ENCODE measurements at places on chromosomes 3 and 15. TPM values are rescaled to one million over a fixed set of nuclear protein-coding genes. Genes with fewer than 3 reads are reported as not detected.

DNA sequence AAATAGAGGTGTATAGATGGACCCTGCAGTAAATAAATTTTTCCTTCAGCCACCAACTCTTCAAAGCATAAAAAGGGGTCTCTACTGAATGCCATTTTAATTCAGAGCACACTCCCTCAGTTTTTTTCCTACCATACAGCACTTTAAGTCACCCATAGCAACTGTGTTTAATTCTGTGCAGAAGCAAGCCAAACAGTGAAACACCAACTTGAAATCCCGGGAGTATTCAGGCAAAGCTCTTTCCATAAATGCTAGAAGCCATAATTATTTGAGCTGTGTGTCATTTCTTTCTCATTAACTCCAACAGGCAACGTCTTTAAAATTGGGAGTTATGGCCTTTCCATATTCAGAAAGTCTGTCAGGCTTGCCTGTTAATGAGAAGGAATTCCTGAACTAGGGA lies 562.1 kb downstream of the GRM7 start:
- no peak for DNase-seq

GRCh38 chr15:59105854-59106253 lies 908 bp downstream of the CCNB2 start:
- DNase-seq = no peak

DNA sequence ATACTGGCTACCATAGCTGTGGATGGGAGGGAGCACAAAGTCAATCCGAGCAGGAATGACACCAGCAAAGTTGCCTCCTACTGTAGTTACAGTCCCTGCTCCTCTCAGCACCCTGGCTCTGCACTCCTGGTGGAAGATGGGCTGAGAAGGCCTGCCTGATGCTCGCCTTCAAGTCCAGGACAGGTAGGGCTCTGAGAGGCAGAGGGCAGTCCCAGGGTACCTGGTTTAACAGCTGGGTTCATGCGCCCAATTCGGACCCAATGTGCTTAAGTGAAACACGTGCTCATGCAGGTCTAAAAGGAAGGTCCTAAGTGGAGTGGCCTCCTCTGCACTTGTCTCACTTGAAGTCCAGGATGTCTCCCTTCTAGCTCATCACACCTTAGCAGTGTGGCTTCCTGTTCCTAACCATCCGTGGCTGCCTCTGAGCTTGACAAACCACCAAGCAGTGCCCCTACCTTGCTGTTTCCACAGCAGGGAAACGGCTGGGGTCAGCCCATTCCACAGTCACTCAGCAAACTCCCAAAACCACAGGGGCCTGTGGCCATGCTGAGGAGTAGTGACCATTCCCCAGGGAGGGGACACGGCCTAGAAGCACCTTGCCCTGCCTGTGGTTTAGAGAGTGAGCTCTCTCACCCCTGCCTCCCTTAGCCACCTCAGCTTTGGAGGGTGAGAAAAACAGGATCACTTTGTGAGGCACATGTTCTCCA lies 3.9 kb upstream of the MUSTN1 start:
- DNase-seq = no peak

DNA sequence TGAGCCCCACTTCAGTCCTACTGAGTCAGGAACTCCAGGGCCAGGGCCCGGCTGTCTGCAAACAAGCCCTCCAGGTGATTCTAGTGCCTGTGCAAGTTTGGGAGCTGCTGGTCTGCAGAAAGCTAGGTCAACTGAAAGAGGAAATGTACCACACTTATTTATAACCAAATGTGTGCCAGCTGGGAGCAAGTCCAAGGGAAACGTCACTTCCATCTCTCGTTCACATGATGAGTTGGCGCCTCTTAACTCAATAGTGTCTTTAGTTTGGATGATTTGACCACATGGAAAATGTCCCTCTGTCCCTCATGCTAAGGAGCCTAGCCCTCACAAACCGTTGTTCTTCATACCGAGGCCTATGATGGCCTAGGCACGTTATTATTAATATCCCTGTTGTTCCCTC lies 43.2 kb downstream of the GOLGA8S start:
- no peak for DNase-seq

DNA sequence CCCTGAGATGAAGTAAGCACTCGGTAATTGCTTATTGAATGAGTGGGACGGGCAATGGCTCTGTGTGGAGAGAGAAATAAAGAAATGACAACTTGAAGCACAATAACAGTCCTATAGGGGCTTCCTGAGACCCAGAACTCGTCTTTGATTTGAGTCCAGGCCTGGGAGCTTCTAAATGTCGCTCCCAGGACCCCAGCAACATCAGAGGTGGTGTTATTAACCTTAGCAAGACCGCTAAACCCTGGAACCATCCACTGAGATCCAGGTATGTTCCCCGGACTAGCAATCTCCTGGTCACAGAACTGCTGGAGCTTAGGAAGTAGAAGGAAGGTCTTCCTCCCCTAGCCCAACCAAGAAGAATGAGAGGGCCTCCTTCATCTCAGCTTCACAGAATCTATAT lies 160.0 kb downstream of the MINAR1 start:
- no peak for DNase-seq

- DNase-seq = no peak
These were observed 4.0 kb downstream of the TNK2 start for GRCh38 chr3:195904368-195904767.

- no peak for DNase-seq
These were observed 10.7 kb upstream of the MYO5C start for GRCh38 chr15:52306270-52306669.

DNA sequence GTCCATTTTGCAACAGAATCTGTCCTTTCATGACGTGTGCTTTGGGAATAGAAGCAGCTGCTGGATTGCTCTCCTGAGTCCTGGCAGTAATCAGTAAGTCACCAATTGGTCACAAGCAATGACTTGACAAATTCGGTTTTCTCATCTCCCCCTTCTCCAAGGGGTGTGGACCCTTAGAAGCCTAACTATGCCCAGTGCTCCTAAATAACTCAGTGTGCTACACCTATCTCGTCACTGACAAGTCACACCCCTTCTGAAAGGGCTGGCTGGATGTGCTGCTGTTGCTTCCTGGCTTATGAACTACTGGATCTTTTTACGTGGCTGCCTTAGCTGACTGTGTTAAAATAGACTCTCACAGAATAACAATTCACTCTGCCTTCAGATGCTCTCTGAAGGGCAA lies 1351.5 kb downstream of the ZPLD1 start:
- no peak for DNase-seq

DNA sequence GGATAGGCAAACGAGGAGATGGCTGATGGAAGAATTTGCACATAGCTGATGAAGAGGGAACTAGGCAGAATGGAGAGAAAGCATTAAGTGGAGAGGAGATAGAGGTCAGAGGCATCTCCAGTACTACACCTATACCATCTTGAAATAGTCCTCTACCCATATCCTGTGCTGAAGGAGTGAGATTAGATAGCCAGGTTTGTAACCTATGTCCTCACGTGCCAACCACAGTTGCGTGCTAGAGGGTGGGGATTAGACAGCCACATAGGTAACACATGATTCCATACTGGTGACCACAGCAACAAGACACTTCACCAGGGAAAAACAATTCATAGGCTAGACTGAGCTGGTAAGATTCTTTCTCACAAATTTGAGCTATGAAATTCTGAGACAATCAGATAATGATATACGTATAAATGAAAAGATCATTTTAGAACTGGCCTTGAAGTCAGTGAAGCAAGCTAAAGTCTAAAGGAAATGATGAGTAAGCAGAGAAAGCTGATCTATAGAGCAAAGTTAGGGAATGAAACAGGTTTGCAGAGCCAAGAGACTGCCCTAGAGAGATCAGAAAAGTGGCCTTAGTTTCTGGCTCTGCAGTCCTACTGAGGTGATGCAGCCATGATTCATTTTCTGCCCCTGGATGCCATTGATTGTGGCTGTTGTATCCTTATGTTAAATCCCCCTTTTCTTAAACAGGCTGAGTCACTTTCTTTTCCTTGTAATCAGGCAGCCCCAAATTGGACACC lies 17.7 kb downstream of the MYNN start:
- DNase-seq = no peak

- DNase-seq = no peak
These were observed 51.4 kb downstream of the DNAJB8 start for GRCh38 chr3:128415200-128415772.

DNA sequence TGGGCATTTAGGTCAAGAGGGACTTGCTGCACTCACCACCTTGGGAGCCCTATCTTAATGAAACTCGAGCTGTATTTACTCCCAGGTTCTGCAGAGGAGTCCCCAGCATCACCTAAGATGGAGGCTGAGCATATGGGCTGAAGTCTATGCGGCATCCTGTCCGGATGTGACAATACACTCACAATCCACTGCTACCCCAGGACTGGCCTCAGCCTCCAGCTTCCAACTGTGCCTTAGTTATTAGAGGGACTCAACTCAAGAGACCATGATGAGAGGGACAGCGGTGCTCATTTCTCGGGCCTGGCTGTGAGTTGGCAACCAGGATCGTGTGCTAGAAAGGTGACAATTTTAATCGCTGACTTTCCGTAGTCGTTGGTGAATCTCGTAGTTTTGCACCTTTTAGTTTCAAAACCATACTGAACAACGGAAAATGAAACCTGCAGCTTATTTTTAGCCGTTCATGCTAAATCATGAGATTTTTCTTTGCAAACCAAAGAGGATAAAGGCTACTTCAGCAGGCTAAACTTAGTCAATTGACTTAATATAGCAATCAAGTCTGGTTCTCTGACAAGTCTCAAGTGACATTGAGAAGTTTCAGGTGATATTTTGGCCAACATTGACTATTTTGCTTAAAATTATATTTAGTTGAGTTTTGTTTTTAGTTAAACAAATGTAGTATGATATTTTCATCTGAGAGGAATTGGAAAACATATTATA lies 11.1 kb downstream of the ZBTB38 start:
- DNase-seq = no peak

DNA sequence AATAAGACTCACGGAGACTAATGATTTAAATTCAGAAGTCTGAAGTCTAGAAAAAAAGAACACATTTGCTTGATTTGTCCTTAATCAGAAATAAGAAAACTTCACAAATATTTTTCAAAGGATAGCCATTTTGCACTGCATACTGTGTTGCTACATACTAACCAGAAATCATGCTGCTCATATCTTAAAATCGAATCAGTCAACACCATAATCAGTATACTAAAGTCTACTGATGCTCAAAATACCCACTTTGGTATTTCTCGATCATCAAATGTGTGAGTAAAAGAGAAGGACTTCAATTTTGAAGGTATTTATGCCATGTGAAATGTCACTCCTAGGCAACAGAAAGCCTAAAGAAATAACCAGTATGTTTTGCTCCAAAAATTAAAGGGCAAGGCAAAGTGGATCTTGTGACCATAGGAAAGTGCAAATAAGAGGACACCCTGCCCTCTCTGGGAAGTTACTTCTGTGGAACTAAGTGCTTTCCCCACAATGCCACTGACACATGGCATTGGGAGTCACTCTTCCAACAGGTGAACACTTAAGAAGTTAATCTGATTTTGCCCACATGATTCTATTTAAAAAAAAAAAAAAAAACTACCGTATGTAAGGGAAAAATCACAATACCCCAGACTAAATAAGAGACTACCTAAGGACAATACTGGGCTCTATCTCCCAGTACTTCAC lies 2.7 kb downstream of the LRIG1 start:
- no peak for DNase-seq

GRCh38 chr15:40053079-40053830 lies 14.3 kb upstream of the SRP14 start:
- DNase-seq = no peak

DNA sequence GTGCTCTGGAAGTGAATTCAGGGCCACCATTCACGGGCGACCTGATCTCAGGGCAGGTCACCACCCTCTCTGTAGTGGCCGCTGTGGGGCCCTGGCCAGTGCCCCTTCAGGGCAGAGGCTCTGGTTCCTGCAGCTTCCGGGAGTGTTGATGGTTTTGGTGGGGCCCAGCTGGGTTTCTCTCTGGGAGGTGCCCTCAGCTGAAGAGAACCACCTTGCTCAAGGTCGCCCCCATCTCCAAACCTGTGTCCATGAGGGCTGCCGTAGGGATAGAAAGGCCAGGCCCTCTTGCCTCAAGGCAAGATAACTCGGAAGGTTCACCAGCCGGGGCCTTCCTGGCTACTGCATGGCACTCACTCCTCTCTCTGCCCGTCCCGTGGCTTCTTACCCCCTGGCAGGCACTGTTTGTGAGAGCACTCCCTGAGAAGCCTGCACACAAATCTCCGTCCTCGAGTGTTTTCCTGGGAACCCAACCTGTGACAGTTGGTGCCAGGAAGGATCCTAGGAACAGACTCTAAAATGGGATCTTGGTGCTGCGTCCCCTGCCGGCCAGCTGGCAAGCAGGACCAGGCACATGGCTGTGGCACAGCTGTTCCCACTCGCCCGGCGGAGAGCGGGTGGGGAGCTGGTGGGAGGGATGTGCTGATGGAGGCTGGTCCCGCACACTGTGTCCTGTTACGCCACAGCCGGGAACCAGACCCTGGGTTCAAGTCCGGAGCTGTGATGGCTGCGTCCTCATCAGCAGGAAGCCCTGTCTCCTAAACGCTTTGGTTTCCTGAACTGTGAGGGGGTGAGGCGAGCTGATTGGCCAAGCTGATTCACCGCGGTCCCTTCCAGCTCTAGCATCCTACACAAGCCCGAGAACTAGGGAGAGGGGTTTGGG lies 23.2 kb upstream of the PIGZ start:
- peak; percentile 63 for DNase-seq

DNA sequence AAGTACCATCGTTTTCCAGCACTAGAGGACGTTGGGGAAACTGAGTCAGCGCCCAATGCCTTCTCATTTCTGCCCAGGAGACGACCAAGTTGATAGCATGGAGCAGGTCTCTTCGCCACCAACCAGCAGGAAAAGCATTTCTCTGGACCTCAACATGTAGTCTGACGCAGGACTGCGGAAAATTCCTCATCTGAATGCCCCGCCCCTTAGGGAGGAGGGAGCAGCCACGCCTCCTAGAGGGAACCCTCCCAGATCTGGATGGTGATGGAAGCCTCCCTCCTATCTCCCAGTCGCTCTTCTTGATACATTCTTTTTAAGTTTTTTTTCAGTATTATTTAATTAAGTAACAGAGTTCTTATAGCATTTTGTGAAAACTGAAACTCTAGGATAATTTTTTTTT lies 17.4 kb upstream of the MINDY4B start:
- no peak for DNase-seq

Gene MGLL
- 45.7 TPM for total RNA-seq

Gene BFSP2
- total RNA-seq = not detected

Gene TM6SF1
- 2.8 TPM for total RNA-seq

Gene DUOXA2
- not detected for total RNA-seq

Gene CCNL1
- 41.7 TPM for total RNA-seq

Gene CAMK2N2
- 0.30 TPM for total RNA-seq

Gene SOX14
- not detected for total RNA-seq

Gene MEX3B
- 2.6 TPM for total RNA-seq

Gene RNF111
- total RNA-seq = 25.9 TPM
